ENCODE measurements at places on chromosomes 2 and 18.

DNA sequence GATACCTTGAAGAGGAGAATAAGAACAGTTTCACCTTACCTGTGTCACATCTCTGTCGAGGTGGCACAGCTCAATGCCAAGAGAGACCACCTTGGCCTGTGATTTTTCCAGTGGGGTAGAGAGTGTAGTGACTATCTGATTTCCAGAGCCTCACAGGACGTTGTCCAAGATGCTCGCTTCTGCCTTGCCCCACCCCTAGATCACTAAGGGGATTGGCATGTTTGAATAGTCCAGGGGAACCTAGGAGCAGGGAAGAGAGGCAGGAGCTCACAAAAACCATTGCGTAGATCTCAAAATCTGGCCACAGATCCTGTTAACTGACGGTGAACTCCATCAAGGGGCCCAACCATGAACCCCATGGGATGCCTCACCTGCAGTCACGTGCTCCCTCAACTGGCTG lies 24.2 kb downstream of the TMEM178A start:
- no peak for DNase-seq

DNA sequence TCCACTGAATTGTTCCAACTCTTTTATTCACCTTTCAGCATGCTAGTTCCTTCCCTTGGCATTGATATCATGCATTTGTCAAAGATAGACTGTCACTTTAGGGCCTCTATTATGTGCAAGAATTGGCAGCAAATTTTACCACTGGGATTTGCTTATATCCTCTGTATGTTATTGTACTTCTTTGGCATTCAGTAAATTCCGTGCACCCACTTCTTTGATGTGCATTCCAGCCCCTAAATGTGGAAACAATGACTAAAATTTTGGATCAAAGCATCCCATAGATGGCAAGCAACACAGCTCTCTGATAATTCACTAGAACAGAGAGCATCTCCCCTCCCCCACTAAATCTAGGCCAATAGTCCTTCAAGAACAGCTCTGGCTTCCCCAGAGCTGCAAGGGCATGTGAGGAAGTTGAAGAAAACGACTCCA lies 399.0 kb upstream of the HNRNPA3 start:
- DNase-seq, result no peak

GRCh38 chr18:28510210-28510609 lies 333.3 kb upstream of the CDH2 start:
- no peak for DNase-seq

GRCh38 chr18:317618-318017 lies 49.8 kb upstream of the THOC1 start:
- no peak for DNase-seq

DNA sequence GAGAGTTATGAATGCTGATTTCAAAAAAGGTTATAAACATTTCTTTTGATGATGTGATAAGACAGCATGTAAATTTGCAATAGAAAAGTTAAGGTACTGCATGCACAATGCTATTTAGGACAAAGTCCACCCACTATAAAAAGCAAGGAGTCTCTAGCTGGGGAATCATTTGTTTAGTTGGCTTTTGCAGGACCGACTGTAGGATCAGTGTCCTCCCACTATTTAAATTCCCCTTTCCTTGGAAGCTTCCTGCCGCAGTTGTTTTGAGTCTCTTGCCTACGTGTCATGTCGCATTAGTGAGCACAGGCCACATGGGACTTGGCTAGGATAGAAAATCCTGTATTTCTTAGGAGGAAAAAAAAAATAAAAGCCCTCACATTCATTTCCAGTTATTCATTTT lies 13.1 kb downstream of the QPCT start:
- DNase-seq, result no peak

DNA sequence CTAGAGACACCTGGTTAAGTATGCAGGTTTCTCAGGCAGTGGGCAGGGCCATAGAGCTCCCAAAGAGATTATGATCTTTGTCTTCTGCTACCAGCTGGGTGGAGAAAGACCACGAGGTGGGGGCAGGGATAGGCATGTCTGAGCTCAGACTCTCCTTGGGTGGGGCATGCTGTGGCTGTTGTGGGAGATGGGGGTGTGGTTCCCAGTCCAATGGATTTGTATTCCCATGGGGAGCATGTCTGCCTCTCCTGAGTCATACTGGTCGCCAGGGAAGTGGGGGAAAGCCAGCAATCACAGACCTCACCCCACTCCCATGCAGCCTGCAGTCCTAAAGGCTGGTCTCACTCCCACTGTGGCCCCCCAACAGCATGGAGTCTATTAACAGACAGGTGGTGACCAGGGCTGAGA lies 31.4 kb upstream of the RHOB start:
- DNase-seq, result no peak

Measured in substantia nigra (tissue), 51 donors.